CD4-positive, alpha-beta T cell treated with Interleukin-1 beta for 1 hour (primary cell): ENCODE measurements at places on chromosomes 11 and 22.

DNA sequence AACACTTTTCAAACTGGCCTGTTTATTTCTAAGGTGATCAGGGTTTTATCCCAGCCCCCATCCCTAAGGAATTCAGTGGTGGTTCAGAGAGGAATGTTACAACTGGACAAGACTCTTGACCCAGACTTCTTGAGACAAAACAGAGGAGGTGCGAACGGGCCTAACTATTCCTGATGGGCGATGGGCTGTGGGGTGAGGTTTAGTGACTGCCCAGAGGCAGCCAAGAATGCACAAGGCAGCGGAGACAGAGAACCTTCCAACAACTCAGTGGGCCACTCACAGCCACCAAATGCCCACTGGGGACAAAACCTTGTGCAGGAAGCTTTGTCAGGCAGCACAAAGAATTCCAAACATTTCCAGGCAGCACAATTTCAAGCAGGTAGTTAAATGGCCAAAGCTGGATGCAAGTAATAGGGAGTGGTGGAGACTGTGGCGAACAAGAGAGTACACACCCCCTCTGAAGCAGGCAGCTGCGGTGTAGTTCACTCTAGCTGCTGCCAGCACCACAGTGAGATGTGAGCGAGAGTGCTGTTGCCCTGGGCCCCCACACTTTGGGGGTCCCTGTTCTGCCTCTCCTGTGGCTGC lies 29.2 kb downstream of the SCUBE1 start:
- DNase-seq, result no peak

GRCh38 chr22:24302591-24302990 lies 32.0 kb downstream of the SPECC1L start:
- DNase-seq, result no peak

DNA sequence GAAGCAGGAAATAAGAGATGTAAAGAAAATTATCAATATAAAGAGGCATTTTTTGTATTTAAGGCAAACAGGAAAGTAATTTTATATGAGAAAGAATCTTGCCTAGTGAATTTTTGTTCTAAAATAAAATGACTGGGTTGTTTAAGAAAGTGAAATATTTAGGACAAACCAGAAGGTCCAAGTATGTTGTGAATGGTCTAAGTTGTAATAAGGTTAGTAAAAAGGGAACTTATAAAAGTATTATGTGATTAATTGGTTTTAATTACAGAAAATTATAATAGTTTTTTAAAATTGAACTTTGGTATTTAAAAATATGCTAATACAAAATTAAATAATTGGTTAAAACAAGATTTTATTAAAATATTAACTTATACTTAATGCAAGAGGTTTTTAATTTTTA lies 26.6 kb upstream of the EI24 start:
- no peak for DNase-seq

GRCh38 chr11:74611369-74611861 lies 19.0 kb downstream of the POLD3 start:
- no peak for DNase-seq

GRCh38 chr11:61895046-61895717 lies 3.8 kb upstream of the FADS3 start:
- DNase-seq, result no peak

GRCh38 chr11:74696939-74697675 lies 34.1 kb downstream of the CHRDL2 start:
- DNase-seq, result no peak

DNA sequence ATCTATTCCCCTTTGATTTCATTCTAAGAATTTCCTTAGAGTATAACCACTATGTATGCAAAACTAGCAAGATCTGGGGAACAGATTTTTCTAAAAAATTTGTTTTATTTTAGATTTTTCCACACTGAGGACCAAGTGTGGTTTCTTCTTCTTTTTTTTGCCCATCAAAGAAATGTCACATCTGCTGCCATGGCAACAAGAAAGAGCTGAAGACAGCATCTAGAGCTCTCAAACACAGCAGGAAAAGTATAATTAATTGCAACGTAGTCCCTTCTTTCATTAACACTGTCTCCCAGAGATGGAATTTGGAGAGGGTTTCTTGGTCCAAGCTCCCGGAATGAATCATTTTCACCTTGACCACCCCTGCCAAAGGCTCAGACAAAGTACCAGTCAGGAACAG lies 256.7 kb upstream of the CCDC90B start:
- no peak for DNase-seq

DNA sequence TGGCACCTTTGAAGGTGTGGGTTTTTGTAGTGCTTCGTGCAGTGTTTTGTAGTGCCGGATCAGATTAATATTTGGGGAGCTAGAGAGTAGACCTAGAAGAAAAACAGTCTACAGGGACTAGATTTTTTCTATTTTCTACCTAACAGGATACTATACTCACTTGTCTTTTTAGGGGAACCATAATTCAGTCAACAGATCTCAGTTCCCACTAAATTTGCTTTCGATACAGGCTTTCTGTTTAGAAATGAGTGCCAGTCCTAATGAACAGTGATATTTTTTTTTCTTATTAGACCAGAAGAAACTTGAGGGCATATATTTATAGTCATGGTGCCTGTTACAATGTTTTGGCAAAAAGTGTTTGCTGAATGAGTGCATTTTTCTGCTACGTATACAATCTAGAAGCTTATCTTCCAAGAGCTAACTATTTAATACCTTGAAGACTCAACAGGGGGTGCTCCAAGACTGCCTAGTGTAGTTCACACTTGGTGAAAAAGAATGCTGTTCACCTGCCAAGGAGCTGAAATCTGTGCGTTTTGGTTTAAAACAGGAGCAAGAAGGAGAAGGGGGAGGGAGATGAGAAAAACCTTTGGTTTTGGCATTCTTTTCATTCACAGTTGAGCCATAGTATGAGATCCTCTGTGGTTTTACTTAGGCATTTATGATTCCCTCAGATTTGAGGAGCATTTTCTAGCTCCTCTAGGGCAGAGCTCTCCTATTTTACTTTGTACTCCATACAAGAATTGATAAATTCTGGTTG lies 44.9 kb upstream of the VSTM5 start:
- peak; percentile 14 for DNase-seq

GRCh38 chr22:40638261-40638660 lies 1.7 kb upstream of the MRTFA start:
- no peak for DNase-seq

GRCh38 chr11:113862435-113862834 lies 12.9 kb downstream of the USP28 start:
- DNase-seq, result no peak

DNA sequence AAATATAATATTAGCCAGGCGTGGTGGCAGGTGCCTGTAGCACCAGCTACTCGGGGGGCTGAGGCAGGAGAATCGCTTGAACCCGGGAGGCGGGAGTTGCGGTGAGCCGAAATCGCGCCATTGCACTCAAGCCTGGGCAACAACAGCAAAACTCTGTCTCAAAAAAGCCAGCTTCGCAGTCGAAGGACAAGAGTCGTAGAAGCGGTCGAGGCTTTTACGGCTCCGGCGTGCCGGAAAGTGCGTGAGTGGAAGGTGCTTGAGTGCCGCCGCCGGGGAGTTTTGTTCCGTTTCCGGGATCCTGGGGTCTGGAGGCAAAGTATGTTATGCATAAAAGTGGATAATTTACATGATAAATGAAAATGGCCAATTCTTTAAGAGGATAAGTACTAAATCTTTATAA lies 43.6 kb downstream of the SYN3 start:
- no peak for DNase-seq

DNA sequence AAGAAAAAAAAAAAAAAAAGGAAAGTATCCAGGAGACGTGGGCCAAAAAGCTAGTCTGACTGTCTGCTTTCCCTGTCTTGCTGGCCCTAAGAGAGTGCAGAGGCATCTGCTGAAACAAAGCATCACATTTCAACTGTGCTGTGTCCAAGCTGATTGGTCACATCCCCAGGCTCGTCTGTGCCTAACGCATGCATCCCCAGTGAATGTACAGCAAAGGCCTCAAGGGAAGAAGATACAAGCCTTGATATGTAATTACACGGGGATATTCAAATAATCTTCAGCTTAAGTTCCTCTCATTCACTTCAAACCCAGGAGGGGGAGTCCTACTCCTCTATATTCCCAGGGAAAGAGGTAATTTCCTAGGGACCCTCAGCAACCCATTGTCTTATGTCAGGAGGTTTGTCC lies 5.4 kb upstream of the SORL1 start:
- no peak for DNase-seq

- DNase-seq, result no peak
Observed at GRCh38 chr22:45696227-45696626, 24.6 kb downstream of the ATXN10 start.

DNA sequence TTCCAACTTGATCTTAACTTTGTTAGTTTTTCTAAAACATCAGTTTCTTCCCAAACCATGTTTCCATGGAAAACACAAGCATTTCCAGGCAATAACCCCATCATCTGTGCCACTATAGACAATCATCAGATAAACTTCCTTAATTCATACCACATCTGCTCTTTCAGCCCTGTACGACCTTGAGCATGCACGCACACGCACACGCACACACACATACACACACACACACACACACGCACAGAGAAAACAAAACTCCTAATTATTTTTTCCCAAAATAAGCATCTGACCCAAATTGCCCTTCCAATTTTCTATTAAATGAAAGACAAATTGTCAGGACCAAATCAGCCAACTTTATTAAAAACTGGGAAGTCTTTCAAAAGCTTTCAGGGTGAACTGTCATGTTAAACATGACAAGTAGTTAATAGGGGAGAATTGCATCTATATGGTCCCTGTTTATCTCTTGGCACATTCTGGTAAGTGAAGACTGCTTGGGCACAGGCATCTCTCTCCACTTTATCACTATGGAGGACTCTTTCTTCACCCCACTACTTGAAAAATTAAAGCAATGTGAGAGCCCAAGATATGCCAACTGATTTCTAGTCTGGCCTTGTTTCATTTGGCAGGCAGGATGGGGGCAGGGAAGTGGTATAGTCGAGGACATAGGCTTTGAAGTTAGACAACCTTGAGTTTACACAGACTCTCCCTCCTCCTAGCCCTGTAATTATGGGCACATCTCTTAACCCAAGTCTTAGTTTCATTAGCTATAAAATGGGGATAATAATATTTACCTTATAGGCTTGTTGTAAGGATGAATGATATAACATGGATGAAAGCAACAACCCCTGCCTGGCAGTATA lies 15.1 kb downstream of the ADM start:
- no peak for DNase-seq

DNA sequence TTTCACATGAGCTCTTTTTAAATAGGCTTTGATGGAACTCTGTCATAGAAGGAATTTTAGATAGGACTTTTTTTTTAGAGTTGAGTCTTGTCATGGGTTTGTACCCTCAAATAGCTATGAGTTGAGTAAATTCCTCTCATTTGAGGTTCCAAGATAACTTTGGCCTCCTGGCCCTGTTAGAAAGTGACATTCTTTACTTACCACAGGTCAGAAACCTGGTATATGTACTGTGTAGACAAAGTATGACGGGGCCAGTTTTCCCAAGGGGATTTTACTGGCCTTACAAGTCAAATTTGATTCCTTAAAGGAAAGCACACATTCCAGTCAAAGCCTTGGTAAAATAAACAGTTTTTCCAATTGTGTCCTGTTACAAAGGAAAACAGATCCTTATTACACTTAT lies 729.3 kb upstream of the LUZP2 start:
- DNase-seq, result no peak

- DNase-seq, result no peak
Observed at GRCh38 chr22:47616396-47617020, 854.1 kb downstream of the TBC1D22A start.

DNA sequence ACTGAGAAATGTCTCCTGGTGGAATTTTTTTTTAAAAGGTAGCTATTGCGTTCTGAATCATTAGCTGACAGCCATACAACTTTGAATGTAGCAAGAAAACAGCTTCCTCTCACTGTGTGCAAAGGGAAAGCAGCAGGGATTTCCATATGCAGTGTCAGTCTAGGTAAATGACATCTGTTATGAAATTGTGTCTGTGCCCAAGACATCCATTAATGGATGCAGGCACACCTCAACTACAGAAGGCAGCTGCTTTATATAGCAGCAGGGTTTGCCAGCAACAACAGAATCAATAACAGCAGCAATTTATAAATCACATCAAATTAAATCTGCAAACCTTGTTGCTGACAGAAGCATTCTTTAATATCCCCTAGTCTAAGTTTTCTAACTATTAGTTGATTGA lies 745.3 kb upstream of the RAG2 start:
- no peak for DNase-seq

DNA sequence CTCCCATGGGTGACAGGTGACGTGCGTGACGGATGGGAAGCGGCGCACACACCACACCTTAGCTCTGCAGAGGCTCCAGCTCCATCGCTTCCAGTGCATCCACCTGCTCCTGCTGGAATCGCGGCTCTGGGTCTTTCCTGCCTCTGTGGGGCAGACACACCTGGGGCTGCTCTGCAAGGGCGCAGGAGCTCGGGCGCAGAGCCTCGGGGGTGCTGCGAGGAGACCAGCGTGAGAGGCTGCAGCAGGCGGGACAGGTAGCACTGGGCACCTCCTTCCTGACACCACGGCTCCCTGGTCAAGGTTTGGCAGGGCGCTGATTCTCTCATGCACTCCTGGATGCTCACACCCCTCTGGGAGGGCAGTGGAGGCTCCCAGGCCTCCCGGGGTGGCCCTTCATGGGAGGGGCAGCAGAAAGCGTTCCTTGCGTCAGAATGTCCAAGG lies 1494.3 kb downstream of the BRD1 start:
- no peak for DNase-seq
